Mesangial cell (primary cell): ENCODE measurements at places on chromosomes 2 and 18. TPM values are rescaled to one million over a fixed set of nuclear protein-coding genes. Genes with fewer than 3 reads are reported as not detected.

ITGA6 gene
- total RNA-seq = 20.9 and 39.1 TPM in 2 replicates

NYAP2 gene
- not detected in 2 replicates for total RNA-seq

DLGAP1 gene
- total RNA-seq = 2.8 and 9.1 TPM in 2 replicates

MRPS5 gene
- total RNA-seq = 28.5 and 35.5 TPM in 2 replicates

CBLN2 gene
- total RNA-seq = 0.25 TPM in 1 of 2 replicates, not detected in the other

SEMA4F gene
- total RNA-seq = 12.7 and 12.9 TPM in 2 replicates

GREB1L gene
- 2.8 and 4.1 TPM in 2 replicates for total RNA-seq

STK25 gene
- total RNA-seq = 279 and 283 TPM in 2 replicates

SLC19A3 gene
- 0.16 and 0.51 TPM in 2 replicates for total RNA-seq

ZBTB7C gene
- total RNA-seq = 1.1 and 3.7 TPM in 2 replicates

CPLX4 gene
- not detected in 2 replicates for total RNA-seq

KCNJ3 gene
- total RNA-seq = 0.13 and 0.16 TPM in 2 replicates

SLC38A11 gene
- total RNA-seq = 3.2 TPM in 1 of 2 replicates, not detected in the other

GNLY gene
- not detected in 2 replicates for total RNA-seq

DHX57 gene
- total RNA-seq = 11.1 and 12.7 TPM in 2 replicates

EPHA4 gene
- 11.9 and 16.7 TPM in 2 replicates for total RNA-seq

IGFBP5 gene
- 141 and 187 TPM in 2 replicates for total RNA-seq

NOL4 gene
- total RNA-seq = not detected in 2 replicates

ATP6V1B1 gene
- 0.51 TPM in 1 of 2 replicates, not detected in the other for total RNA-seq

NRP2 gene
- 92.4 and 121 TPM in 2 replicates for total RNA-seq

RAB27B gene
- 1.6 and 3.0 TPM in 2 replicates for total RNA-seq

KIF1A gene
- total RNA-seq = 2.6 and 4.9 TPM in 2 replicates

CCDC150 gene
- 1.3 and 1.5 TPM in 2 replicates for total RNA-seq

CNDP1 gene
- not detected in 2 replicates for total RNA-seq

PSMD14 gene
- 27.5 and 81.6 TPM in 2 replicates for total RNA-seq

MYO7B gene
- total RNA-seq = 0.38 and 0.65 TPM in 2 replicates

DCDC2C gene
- not detected in 2 replicates for total RNA-seq

LINC00305 gene
- not detected in 2 replicates for total RNA-seq

TSPYL6 gene
- total RNA-seq = not detected in 2 replicates

SPAST gene
- total RNA-seq = 9.3 and 13.4 TPM in 2 replicates

TANC1 gene
- total RNA-seq = 10.1 and 23.2 TPM in 2 replicates

GALNT5 gene
- 1.8 and 2.4 TPM in 2 replicates for total RNA-seq

SLC39A10 gene
- 39.0 and 44.3 TPM in 2 replicates for total RNA-seq

LHCGR gene
- not detected in 2 replicates for total RNA-seq

VWA3B gene
- total RNA-seq = under 0.01 TPM in 1 of 2 replicates, not detected in the other

VWC2L gene
- not detected in 2 replicates for total RNA-seq

TWSG1 gene
- 39.8 and 41.1 TPM in 2 replicates for total RNA-seq

MYO1B gene
- 27.0 and 42.4 TPM in 2 replicates for total RNA-seq

ABI2 gene
- 36.5 and 49.7 TPM in 2 replicates for total RNA-seq

TUBA4B gene
- total RNA-seq = not detected in 2 replicates

SPDYA gene
- total RNA-seq = not detected in 2 replicates

ADAM23 gene
- 0.33 and 1.1 TPM in 2 replicates for total RNA-seq

GTF2A1L gene
- total RNA-seq = 0.13 TPM in 1 of 2 replicates, not detected in the other

STON1 gene
- 2.1 and 4.6 TPM in 2 replicates for total RNA-seq
